ENCODE measurements at places on chromosomes 5 and 9.

DNA sequence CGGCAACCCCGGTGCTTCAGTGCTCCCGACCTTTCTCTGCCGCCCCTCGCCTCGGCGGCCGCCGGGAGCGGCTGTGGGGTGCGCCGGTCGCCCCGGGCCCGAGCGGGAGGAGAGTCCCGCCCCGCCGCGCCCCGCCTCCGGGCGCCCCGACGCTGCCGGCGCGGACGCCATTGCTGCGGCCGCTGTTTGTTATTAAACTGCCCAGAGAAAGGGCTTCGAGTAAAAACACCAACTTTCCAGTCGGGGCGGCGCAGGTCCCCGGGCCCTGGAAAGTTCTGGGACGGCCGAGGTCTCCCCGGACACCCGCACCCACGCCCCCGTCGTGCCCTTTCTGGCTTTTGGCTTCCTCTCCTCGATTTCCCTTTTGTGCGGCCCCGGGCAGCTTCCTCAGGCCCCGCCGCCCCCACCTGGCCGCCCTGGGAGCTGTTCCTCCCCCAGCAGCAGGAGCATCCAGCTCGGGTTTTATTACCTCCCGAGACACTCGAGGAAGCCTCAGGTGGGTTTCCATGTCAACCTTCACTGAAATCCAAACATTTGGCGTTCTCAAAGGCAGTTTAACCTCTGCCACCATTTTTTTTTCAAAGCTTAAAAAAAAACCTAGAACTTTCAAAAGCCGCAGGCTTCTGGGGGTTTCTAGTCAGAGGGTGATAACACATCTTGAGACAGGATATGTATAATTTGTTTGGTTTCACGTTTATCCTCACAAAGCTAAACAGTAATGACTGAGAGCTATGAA, 334.4 kb downstream of the CWC27 start:
- DNase-seq = peak; percentile 24

DNA sequence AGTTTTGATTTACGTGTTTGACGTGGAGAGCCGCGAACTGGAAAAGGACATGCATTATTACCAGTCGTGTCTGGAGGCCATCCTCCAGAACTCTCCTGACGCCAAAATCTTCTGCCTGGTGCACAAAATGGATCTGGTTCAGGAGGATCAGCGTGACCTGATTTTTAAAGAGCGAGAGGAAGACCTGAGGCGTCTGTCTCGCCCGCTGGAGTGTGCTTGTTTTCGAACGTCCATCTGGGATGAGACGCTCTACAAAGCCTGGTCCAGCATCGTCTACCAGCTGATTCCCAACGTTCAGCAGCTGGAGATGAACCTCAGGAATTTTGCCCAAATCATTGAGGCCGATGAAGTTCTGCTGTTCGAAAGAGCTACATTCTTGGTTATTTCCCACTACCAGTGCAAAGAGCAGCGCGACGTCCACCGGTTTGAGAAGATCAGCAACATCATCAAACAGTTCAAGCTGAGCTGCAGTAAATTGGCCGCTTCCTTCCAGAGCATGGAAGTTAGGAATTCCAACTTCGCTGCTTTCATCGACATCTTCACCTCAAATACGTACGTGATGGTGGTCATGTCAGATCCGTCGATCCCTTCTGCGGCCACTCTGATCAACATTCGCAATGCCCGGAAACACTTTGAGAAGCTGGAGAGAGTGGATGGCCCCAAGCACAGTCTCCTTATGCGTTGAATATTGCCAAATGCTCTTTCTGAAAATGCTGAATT, 850 bp downstream of the RRAGA start:
- peak; percentile 55 for DNase-seq

DNA sequence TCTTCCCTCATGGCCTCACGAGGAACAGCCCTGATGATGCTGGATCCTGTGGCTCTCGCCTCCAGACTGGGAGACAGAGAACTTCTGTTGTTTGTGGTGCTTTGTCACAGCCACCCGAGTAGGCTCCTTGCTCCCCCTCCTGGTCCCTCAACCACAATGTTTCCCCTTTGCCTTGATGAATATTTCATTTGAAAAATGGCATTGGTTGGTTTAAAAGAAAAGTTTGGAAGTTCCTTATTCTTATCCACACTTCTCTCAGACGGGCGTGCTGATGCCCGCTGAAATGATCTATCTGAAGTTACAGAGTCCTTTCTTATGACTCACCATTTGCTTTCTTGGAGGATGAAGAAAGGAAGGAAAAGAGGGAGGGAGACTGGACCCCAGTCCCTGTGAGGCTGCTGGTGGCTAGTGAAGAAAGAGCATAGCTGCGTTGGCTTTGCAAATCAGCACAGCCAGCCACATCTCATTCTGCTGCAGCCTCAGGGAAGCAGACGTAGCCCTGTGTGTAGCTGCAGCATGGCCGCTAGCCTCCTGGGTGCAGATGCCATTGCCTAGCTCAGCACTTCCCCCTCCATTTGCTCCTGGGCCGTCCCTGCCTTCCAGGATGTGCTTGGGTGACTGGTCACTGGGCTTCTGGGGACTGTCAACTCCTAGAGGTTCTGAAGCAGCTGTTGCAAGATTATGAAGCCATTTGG, 185.9 kb downstream of the ERCC6L2 start:
- peak; percentile 36 for DNase-seq

DNA sequence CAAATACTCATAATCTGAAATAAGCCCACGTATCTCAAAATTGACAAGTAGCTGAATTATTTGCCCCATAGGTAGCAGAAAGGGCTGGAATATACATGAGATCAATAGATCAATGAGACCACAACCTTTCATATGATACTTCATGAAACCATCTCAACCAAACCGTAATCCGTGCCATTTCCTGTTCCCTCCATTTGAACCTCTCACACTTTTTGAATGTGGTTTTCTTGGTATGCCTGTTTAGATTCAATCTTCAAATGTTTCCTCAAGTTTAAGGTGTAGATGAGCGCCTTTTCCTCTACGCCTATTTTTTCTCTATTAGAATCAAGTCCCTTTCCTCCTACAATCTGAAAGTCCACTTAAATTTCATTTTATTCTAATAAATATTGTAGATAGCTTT, 805.5 kb downstream of the EFNA5 start:
- no peak for DNase-seq

DNA sequence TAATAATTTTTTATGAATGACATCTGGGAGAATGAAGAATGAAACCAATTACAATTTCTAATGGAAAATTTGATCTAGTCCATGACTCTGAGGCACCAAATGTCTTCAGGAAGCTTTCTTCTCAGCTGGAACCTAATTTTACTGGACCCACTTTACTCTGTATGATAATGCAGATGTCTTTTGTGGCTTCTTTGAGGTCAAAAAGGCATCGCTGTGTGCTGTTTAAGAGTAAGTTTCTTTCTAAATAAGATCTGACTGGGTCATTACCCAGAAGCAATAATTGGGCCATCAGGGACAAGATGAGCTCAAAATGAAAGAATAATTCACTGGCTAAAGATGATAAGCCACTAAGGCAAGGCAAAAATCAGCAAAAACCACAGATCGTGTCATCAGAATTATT, 633.4 kb downstream of the PSAT1 start:
- DNase-seq = no peak

GRCh38 chr5:77908787-77909186, 132.6 kb upstream of the TBCA start:
- no peak for DNase-seq

DNA sequence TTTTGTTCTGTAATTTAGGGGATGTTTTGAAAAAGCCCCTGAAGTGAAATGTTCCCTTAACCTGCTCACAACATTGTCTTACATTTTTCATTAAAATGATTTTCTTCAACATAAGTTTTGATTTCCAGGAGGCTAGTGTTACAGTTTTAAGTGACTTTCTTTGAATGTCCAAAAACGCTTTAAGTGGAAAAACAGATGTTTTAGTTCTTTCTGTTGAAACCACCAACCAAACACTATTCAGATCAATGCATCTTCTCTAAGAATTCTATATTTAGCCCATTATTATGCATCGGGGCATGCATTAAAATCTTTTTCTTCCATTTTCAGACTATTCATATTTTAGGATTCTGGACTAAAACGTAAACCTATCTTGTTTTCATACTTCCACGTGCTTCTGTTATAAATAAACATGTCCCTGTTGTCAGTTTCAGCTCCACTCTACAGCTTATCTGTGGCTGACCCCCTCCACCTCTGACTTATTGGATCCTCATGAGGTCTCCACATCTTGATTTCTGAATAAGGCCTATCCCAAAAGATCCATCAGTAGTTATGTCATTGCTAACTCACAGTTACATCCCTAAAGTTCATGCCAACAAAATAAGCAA, 882.3 kb upstream of the SEMA6A start:
- no peak for DNase-seq

GRCh38 chr9:132163457-132163875, 1.6 kb downstream of the NTNG2 start:
- no peak for DNase-seq

DNA sequence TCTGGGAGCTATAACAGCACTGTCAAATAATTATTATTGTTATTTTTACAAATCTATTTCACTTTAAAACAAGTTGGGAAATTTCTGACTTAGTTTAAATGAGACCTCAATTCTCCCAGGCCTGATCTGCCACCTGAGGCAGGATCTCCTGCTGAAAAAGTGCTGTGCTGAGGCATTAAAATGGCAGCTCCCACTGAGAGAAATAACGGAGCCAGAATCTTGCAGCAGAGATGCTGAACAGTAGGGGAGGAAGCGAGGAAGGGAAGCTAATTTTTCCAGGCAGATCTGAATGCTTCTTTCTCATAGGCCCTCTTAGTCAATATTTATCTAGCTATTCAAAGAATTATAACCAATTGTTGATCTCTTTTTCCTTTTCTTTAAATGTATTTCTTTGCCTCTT, 196.3 kb downstream of the ZNF462 start:
- no peak for DNase-seq

GRCh38 chr5:82445726-82446335, 167.7 kb upstream of the RPS23 start:
- DNase-seq = no peak

DNA sequence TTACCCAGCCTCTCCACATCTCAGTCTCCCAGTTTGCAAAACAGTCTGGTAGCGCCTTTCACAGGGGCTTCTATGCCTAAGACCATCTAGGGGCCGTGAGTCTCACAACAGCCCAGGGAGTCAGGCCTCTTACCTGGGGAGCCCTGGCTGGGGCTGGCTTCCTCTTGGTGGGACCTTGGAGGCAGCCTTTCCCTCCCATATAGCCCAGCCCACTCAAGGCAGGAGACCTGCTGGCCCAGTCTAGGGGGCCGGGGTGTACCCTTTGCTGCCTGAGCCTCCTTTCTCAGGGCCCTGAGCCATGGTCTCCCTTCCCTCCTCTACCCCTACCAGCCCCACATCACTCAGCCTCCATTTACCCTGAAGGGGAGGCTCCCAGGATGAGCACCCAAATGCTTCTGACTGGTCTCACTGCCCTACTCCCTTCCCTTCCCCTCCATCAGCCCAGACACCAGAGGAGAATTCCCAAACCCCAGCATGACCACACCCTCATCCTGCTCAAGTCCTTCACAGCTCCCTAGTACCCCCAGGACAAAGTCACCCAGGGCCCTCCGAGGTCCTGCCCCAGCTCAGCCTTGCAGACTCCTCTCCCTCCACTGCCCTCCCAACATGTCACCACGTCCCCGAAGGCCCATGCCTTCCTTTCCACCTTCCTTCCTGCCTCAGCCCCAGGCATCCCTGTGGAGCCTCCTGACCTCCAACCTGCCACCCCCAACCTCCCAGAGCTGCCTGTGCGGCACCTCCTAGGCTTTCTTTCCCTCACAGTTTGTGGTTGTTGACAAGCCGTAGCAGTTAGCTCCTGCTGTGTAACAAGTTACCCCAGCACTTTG, 55.3 kb downstream of the BARX1 start:
- no peak for DNase-seq

- DNase-seq = no peak
Observed at GRCh38 chr5:56059854-56060253, 65.1 kb upstream of the IL6ST start.

DNA sequence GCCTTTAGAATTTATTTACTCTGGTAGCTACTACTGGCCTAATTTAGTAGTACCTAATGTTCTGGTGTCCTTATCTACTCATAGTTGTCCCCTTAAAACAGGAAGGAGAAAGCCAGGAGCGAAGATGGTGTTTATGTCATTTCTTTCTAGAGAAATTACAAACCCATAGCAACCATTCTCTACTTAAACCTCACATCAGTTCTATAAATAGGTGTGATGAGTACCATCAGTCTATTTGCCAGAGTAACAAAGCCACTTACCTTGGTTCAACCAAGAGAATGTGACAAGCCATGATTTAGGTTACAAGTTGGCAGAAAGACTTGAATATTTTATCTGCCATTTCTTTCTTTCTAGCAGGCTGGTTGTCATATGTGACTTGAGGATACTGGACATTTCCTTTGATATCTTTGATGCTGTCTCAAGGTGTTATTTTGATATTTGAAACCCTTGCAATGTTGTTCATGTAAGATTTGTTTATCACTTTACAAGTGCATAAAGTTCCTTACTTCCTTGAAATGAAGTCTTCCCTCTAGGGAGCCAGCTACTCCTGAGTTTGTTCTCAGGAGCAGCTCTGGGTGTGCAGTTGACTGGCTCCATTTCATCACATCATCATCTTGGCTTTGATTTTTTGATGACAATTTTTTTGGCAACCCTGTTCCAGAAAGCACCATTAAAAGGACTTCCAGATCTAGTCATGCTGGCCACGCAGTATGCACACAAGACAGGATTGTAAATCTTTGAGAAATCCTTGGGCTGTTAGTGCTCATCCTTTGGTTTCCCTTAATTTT, 286.8 kb downstream of the ARHGAP26 start:
- DNase-seq = no peak

DNA sequence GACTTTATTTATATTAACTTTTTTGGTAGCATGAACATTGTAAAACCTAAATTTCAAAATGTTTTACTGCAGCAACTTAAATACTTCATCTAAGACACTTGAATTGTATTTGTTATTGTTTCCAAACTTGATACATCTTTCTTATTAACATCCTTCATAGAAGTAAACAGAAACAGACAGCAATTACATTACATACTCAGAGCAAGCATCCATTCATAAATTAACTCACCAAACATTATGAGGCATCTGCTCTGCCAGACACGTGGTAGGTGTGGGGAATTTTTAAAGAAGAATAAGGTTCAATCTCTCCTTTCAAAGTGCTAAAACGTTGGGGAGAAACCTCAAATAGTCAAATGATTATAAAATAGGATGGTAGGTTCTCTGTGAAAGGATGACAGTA, 130.8 kb downstream of the MUSK start:
- no peak for DNase-seq

DNA sequence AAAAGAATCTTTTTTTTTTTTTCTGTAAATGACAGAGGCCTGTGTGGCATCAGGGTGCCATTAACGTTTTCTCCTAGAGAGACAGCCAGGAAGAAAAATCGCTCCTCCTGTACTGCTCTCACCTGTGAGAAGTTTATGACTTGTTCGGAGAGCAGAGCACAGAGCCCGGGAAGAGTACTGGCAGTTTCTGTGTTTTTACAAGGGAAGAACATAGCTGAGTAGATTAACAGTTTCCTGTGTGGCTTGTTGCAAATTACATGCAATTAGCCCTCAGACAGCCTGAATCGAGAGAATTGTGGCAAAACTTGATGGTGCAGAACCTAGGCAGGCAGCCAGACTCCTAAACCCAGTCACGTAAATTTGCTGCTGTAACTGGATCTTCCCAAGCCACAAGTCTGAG, 32.1 kb downstream of the PRKACG start:
- DNase-seq = no peak

- DNase-seq = no peak
Observed at GRCh38 chr5:40841068-40841805, at the start of gene CARD6. Gene CARD6, plus strand, starts transcription at chr5:40841367. Its CDS starts 16 bp downstream, at chr5:40841383.

- no peak for DNase-seq
Observed at GRCh38 chr9:32742296-32742695, 41.0 kb upstream of the TMEM215 start.

GRCh38 chr5:160280384-160281095, 31.8 kb downstream of the CCNJL start:
- no peak for DNase-seq
